ENCODE measurements at places on chromosomes 1 and 21. TPM values are rescaled to one million over a fixed set of nuclear protein-coding genes. Genes with fewer than 3 reads are reported as not detected.

Gene PIK3R3
- total RNA-seq, result 0.83 TPM

Gene KIF2C
- total RNA-seq, result 113 TPM

Gene C1orf141
- total RNA-seq, result 0.70 TPM

Gene ZNF670
- 3.9 TPM for total RNA-seq

Gene NMNAT2
- not detected for total RNA-seq

Gene C8A
- total RNA-seq, result not detected

Gene BEND5
- 2.5 TPM for total RNA-seq

Gene LCE3E
- not detected for total RNA-seq

Gene TAS1R3
- 0.10 TPM for total RNA-seq

Gene CD160
- 0.31 TPM for total RNA-seq

Gene LYPD8
- total RNA-seq, result not detected

Gene SLC45A1
- total RNA-seq, result 0.77 TPM

Gene SLC5A9
- total RNA-seq, result not detected

Gene EDARADD
- 4.8 TPM for total RNA-seq

Gene ADGRL4
- not detected for total RNA-seq

Gene FMO5
- 0.27 TPM for total RNA-seq

Gene CHODL
- total RNA-seq, result not detected

Gene C1orf105
- not detected for total RNA-seq

Gene OTUD3
- total RNA-seq, result 8.4 TPM

Gene FCGR3B
- total RNA-seq, result not detected

Gene KCNJ15
- total RNA-seq, result 0.17 TPM

Gene UQCRH
- 351 TPM for total RNA-seq

Gene TAF1A
- total RNA-seq, result 19.1 TPM

Gene METTL25B
- 46.3 TPM for total RNA-seq

Gene IVNS1ABP
- total RNA-seq, result 134 TPM

Gene MCOLN2
- 42.1 TPM for total RNA-seq

Gene PYHIN1
- total RNA-seq, result 12.2 TPM

Gene OLFML2B
- not detected for total RNA-seq

Gene MIB2
- total RNA-seq, result 36.1 TPM

Gene TIE1
- total RNA-seq, result not detected

Gene HNRNPCL4
- not detected for total RNA-seq

Gene KRTAP22-2
- not detected for total RNA-seq

Gene HUNK
- 0.17 TPM for total RNA-seq

Gene OLIG2
- total RNA-seq, result not detected

Gene CAPN9
- total RNA-seq, result not detected

Gene SPRR1A
- not detected for total RNA-seq

Gene FCN3
- not detected for total RNA-seq

Gene PSMA5
- 218 TPM for total RNA-seq

Gene CELA3B
- not detected for total RNA-seq

Gene NDUFS5
- total RNA-seq, result 238 TPM

Gene LHX8
- total RNA-seq, result not detected

Gene H6PD
- total RNA-seq, result 10.4 TPM

Gene CXADR
- 0.29 TPM for total RNA-seq

Gene NGF
- not detected for total RNA-seq

Gene C8B
- not detected for total RNA-seq

Gene KIF21B
- total RNA-seq, result 58.7 TPM

Gene MASP2
- not detected for total RNA-seq
